ENCODE measurements at places on chromosomes 13 and 19.

DNA sequence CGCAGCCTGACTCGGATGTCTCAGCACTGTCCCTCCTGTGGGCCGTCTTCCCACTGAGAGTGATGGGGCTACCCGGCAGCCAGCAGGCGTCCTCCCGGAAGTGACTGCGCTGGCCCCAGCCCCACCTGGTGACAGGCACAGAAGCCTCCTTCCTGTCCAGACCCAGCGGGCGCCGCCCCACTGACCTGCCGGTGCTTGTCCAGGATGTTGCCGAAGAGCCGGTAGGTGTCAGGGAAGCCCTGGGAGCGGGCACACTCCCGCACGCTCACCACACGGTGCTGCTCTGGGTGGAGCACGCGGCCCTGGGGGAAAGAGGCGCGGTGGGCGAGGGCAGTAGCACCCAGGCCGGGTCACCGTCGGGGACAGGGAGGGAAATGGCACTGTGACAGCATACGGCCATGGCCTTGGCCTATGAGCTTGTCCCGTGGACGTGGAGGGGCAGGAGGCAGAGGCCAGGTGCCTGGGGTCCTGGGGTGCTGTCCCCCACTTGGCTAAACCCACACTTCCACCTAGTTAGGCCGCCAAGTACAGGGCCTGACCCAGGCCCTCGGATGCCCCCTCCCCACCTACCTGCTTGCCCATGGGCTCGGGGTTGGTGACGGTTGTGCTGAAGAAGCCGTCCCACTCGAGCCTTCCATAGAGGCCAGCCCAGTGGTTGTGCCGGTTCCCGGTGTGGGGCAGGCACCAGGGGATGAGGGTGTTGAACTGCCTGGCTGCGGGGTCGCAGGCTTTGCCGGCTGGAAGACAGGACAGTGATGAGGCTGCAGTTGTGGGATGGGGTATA lies 16.0 kb upstream of the EIF3G start:
- no peak for DNase-seq

DNA sequence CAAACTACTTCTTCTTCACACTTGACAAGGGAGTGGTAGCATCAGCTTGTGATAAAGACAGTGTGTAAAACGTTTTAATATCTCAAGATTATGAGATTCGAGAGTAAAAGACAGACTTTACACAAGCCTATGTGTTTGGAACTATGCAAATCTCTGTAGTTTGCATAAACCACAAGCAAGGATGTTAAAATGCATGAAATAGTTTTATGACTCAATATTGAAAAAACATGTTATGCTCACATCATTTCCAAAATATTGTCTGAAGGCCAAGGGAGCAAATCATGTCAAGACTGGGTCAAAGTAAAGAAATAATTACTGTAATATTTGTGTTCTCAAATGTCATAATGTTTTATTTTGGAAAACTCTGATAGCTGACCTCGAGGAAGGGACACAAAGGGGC lies 316.8 kb upstream of the KLF12 start:
- no peak for DNase-seq

DNA sequence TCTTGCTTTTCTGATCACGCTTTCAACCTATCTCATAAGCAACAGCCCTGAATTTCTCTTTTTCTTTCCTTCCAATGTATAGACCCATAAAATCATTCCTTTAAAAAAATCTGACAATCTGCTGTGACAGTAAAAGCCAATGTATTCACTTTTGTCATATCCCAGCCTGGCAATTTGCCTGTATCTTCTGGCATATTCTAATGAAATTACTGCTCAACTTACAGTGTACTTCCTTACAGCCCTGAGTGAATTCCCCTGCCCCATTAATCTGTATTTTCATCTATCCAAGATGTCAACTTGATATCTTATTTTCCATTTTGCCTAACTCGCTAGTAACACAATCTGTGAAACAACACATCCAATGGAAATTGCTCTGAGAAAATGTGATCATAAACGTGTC lies 18.0 kb upstream of the SERP2 start:
- DNase-seq: no peak

DNA sequence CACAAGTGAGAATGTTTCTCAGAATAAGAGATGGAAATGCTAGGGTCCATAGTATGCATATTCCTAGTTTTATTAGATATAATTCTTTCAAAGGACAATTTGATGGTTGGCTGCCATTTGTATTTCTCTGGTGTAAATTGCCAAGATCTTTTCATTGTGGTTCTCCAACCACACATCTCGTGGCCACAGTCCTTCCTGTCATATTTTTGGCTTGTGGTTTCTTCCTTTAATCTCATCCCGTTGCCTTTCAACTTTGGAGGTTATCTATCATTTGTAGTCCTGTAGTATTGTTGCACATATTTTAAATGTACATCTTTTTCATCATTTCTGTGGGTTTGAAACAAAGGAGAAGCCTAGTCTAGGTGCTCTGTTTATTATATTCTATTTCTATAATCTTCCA lies 61.2 kb downstream of the WASF3 start:
- no peak for DNase-seq

GRCh38 chr19:2586196-2586595 lies 110.3 kb downstream of the GADD45B start:
- DNase-seq: no peak

Measured in NCI-H82 (cell line).